ENCODE measurements at places on chromosomes 13 and 19. TPM values are rescaled to one million over a fixed set of nuclear protein-coding genes. Genes with fewer than 3 reads are reported as not detected.
A peak's percentile ranks its signal among the peaks of the same experiment; 100 is the strongest.

GRCh38 chr19:12792853-12793289 lies 1.6 kb downstream of the JUNB start:
- H3K4me1 ChIP-seq, result peaks cover 36% of the 10 kb centered on the region
- H3K4me3 ChIP-seq, result peak overlapping the region; percentile 98
- no peaks in the 10 kb centered on the region for H3K27me3 ChIP-seq
- DNase-seq, result no peak

ZNF235 gene
- 14.3 TPM for total RNA-seq

DNA sequence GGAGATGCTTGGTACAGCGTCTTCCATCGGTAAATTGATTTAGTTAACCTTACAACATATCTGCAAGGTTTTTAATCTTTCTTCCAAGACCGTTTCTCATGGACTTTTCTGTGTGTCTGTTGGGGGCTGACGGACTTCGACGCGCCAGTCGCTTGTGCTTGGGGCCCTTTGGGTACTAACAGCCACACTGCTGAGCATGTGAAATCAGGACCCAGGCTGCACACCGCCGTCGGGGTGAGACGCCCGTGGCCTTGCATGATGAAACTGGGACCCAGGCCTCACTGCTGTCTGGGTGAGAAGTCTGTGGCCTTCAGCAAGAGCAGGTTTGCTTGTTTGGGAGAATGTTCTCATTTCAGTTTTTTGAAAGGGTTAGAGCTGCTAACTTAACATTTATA lies 9.8 kb downstream of the ATP4B start:
- H3K27ac ChIP-seq, result no peak overlapping the region
- H3K4me3 ChIP-seq, result no peak overlapping the region
- DNase-seq, result no peak
- H3K36me3 ChIP-seq, result no peaks in the 10 kb centered on the region

GRCh38 chr19:16131648-16132047 lies 11.8 kb upstream of the HSH2D start:
- no peak overlapping the region for H3K4me3 ChIP-seq
- DNase-seq, result no peak
- no peaks in the 10 kb centered on the region for H3K27me3 ChIP-seq
- H3K27ac ChIP-seq, result no peak overlapping the region
- H3K36me3 ChIP-seq, result peaks cover 75% of the 10 kb centered on the region
- no peaks in the 10 kb centered on the region for H3K4me1 ChIP-seq

GRCh38 chr13:60509601-60510386 lies 112.8 kb downstream of the TDRD3 start:
- H3K4me3 ChIP-seq, result no peak overlapping the region
- no peaks in the 10 kb centered on the region for H3K36me3 ChIP-seq
- DNase-seq, result no peak
- no peak overlapping the region for H3K27ac ChIP-seq
- no peaks in the 10 kb centered on the region for H3K27me3 ChIP-seq

DNA sequence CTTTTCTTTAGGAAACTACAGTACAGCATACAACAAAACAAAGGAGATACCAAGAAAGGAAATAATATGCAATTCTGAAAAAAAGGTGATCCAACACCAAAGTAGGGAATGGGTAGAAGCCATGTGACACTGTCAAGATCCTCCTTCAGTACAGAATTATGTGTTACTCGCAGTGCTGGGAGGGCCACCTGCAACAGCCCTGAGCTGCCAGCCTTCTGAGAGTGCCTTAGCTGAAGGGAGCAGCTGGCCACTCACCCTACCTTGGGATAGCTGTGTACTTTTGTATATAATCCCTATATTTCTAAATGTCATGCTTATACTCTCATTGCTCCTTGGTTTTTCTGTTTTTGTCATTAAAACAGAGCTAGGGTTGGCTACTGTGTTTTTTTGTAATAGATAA lies 1518.2 kb upstream of the PCDH20 start:
- no peak overlapping the region for H3K27ac ChIP-seq
- no peaks in the 10 kb centered on the region for H3K4me1 ChIP-seq
- no peaks in the 10 kb centered on the region for H3K36me3 ChIP-seq
- DNase-seq, result no peak

GRCh38 chr13:43894438-43894837 lies 14.7 kb downstream of the LACC1 start:
- H3K4me1 ChIP-seq, result no peaks in the 10 kb centered on the region
- no peak overlapping the region for H3K4me3 ChIP-seq
- no peak for DNase-seq
- H3K27me3 ChIP-seq, result no peaks in the 10 kb centered on the region
- H3K27ac ChIP-seq, result no peak overlapping the region

GRCh38 chr13:110780422-110780821 lies 66.9 kb downstream of the ING1 start:
- no peak overlapping the region for H3K4me3 ChIP-seq
- no peaks in the 10 kb centered on the region for H3K36me3 ChIP-seq
- no peaks in the 10 kb centered on the region for H3K27me3 ChIP-seq
- H3K27ac ChIP-seq, result no peak overlapping the region

- H3K27me3 ChIP-seq, result no peaks in the 10 kb centered on the region
- H3K36me3 ChIP-seq, result no peaks in the 10 kb centered on the region
- no peak for DNase-seq
- H3K4me3 ChIP-seq, result no peak overlapping the region
- peaks cover 3% of the 10 kb centered on the region for H3K4me1 ChIP-seq
- H3K27ac ChIP-seq, result no peak overlapping the region
These were observed 214.5 kb downstream of the KLF5 start for GRCh38 chr13:73273276-73273675.

DNA sequence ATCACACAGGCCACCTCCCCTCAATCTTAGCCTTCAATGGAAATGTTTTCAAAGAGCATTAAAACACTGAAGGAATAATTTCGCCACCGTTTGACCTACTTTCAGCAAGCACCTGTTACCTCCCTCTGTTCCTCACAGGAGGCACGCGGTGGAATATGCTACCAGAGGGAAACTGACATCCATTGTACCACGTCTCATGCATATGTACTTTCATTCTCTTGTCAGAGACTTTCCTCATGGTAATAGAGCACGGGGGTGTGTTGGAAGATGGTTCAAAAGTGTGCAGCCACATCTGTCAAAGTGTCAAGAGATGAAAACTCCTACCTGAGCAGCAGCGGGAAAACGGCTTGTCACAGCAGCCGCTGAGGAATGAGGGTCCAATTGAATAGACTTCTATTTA lies 143.4 kb downstream of the NALCN start:
- H3K4me3 ChIP-seq, result no peak overlapping the region
- no peaks in the 10 kb centered on the region for H3K4me1 ChIP-seq

GRCh38 chr13:71461892-71462291 lies 405.1 kb downstream of the DACH1 start:
- DNase-seq, result no peak
- no peaks in the 10 kb centered on the region for H3K4me1 ChIP-seq
- no peaks in the 10 kb centered on the region for H3K36me3 ChIP-seq
- H3K27ac ChIP-seq, result no peak overlapping the region

DNA sequence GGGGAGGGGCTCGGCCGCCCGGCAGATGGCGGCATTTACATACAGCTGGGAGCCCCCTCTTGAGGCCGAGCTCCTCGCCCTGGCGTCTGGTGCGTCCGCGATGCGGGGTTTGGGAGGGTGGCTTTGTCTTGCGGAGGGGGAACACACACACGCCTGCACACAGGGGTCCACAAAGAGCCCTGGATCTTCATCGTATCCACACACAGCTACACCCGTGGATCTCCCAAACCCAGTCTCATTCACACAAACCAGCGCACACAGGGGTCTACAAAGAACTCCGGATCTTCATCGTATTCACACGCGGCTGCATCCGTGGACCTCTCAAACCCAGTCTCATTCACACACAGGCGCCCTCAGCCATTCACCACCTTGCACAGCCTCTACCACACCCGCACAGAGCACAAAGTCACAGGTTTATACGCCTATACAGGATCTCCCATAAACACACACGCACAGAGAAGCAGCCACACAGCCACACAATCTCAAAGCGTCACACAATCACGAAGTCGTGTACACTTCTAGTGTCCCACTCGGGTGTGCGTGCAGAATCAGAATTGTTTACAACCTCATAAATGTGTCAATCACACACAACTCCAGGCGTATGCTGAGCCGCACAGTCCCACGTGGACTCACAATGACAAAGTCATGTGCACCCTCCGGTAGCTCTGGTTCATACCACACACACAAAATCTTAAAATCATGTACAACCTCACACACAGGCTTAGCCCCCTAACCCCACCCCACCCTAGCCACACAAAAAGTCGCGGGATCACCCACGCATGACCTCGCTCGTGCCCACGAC lies 550 bp upstream of the DLL3 start:
- no peak overlapping the region for H3K27ac ChIP-seq
- peaks cover 6% of the 10 kb centered on the region for H3K4me1 ChIP-seq
- peaks cover 12% of the 10 kb centered on the region for H3K27me3 ChIP-seq
- H3K4me3 ChIP-seq, result peak overlapping the region; percentile 15
- no peak for DNase-seq

GRCh38 chr13:71867131-71867814 lies at the start of gene DACH1:
Gene DACH1, minus strand, starts transcription at chr13:71867204.
- no peak for DNase-seq
- H3K36me3 ChIP-seq, result no peaks in the 10 kb centered on the region
- peaks cover 10% of the 10 kb centered on the region for H3K4me1 ChIP-seq
- peaks cover 8% of the 10 kb centered on the region for H3K27me3 ChIP-seq
- H3K27ac ChIP-seq, result no peak within 1 kb of the TSS

CLC gene
- total RNA-seq, result 1.3 TPM

CAMSAP3 gene
- total RNA-seq, result not detected

GRCh38 chr13:112530861-112531260 lies 57.1 kb downstream of the TUBGCP3 start:
- no peak for DNase-seq
- H3K4me3 ChIP-seq, result no peak overlapping the region

DNA sequence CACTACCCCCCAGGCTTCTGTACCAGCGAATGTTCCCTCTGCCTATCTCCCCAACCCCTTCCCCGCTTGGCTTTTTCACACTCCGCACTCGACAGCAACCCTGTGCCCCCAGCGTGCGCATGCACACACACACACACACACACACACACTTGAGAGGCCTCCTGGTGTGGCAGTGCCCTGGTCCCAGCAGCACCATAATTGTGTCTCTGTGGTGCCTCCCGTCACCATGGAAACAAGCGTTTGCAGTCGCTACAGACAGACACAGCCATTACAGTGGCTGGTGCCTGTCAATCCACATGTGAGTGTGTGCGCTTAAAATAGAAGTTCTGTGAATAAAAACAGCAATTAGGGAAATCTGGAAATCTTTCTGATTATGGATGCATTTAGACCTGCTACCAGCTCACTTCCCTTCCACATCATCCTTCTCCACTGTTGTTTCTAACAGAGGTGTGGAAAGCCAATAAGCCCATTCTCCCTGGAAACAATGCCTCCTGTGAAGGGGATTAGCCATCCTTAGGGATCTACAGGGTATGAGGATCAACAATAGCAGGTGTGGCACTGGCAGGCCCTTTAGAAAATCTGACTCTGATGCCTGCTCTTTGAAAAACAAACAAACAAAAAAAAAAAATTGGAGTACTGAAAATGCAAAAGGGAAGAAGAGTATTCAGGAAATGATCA lies 146.3 kb downstream of the DCLK1 start:
- H3K27me3 ChIP-seq, result no peaks in the 10 kb centered on the region
- no peaks in the 10 kb centered on the region for H3K36me3 ChIP-seq
- H3K4me1 ChIP-seq, result no peaks in the 10 kb centered on the region
- H3K4me3 ChIP-seq, result no peak overlapping the region

- DNase-seq, result peak; percentile 2
- H3K4me1 ChIP-seq, result no peaks in the 10 kb centered on the region
- no peaks in the 10 kb centered on the region for H3K36me3 ChIP-seq
- H3K27me3 ChIP-seq, result peaks cover 13% of the 10 kb centered on the region
- H3K27ac ChIP-seq, result no peak overlapping the region
These were observed 4.2 kb upstream of the ZSCAN4 start for GRCh38 chr19:57664269-57665127.

GRCh38 chr13:33116321-33117010 lies 100.2 kb downstream of the KL start:
- DNase-seq, result no peak
- no peaks in the 10 kb centered on the region for H3K27me3 ChIP-seq
- H3K4me1 ChIP-seq, result no peaks in the 10 kb centered on the region
- no peaks in the 10 kb centered on the region for H3K36me3 ChIP-seq
- H3K27ac ChIP-seq, result no peak overlapping the region

HOMER3 gene
- total RNA-seq, result 0.65 TPM

CDC42EP5 gene
- total RNA-seq, result not detected

LENG9 gene
- total RNA-seq, result 5.3 TPM

- no peak overlapping the region for H3K4me3 ChIP-seq
- DNase-seq, result no peak
- no peak overlapping the region for H3K27ac ChIP-seq
- H3K27me3 ChIP-seq, result no peaks in the 10 kb centered on the region
These were observed 36.6 kb downstream of the CYP4F22 start for GRCh38 chr19:15544970-15545369.

- peaks cover 13% of the 10 kb centered on the region for H3K4me1 ChIP-seq
- H3K27me3 ChIP-seq, result no peaks in the 10 kb centered on the region
- H3K27ac ChIP-seq, result no peak overlapping the region
- no peak overlapping the region for H3K4me3 ChIP-seq
- no peak for DNase-seq
These were observed 3.7 kb downstream of the UBA2 start for GRCh38 chr19:34431681-34432402.

DNA sequence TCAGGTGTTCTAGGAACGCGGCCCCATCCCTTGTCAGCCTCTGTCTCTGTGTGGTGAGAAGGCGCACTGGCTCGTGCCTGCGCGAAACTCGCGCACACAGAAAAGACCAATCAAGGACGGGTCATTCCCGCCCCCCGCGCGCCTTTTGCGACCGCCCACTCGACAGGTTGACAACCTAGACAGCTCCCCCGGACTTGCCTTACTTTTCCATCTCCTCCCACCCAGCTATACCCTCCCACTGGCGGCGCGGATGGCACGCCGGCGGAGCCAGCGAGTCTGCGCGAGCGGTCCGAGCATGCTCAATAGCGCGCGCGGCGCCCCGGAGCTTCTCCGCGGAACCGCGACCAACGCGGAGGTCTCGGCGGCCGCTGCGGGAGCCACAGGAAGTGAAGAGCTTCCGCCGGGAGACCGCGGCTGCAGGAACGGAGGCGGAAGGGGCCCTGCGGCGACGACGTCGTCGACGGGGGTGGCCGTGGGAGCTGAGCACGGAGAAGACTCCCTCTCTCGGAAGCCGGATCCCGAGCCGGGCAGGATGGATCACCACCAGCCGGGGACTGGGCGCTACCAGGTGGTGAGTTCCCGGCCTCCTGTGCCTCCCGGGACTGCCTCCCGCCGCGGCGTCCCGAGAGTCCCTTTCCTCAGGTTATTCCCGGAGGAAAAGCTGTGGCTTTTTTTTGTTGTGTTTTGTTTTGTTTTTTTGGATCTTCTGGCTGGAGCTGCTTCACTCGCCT lies at the start of gene NDFIP2:
Gene NDFIP2 (plus strand): TSS at position 202 of the 731 bp plus-strand sequence. CDS start 49 bp downstream, at position 251.
- H3K27ac ChIP-seq, result peak within 1 kb of the TSS; percentile 28
- H3K27me3 ChIP-seq, result no peaks in the 10 kb centered on the region
- H3K4me1 ChIP-seq, result peaks cover 6% of the 10 kb centered on the region
- DNase-seq, result peak; percentile 96
- H3K4me3 ChIP-seq, result peak within 1 kb of the TSS; percentile 79

GRCh38 chr13:75843074-75843473 lies 206.9 kb downstream of the LMO7 start:
- H3K27ac ChIP-seq, result no peak overlapping the region
- H3K27me3 ChIP-seq, result no peaks in the 10 kb centered on the region
- peaks cover 30% of the 10 kb centered on the region for H3K36me3 ChIP-seq
- no peak for DNase-seq
- no peak overlapping the region for H3K4me3 ChIP-seq

Measured in naive thymus-derived CD4-positive, alpha-beta T cell (primary cell).